Tracheal epithelial cell (primary cell): ENCODE measurements at places on chromosomes 5 and 9. TPM values are rescaled to one million over a fixed set of nuclear protein-coding genes. Genes with fewer than 3 reads are reported as not detected.

The PCDHGB2 gene
- total RNA-seq = under 0.01 TPM in 1 of 2 replicates, not detected in the other

The PCDHGA12 gene
- 1.7 and 3.9 TPM in 2 replicates for total RNA-seq

The C9orf153 gene
- 0.48 and 0.85 TPM in 2 replicates for total RNA-seq

The PCDHA12 gene
- 0.21 and 0.48 TPM in 2 replicates for total RNA-seq

The PCAT7 gene
- under 0.01 TPM in 1 of 2 replicates, not detected in the other for total RNA-seq

The NRG2 gene
- total RNA-seq = 0.24 and 0.64 TPM in 2 replicates

The IRGM gene
- total RNA-seq = not detected in 2 replicates

The PCDHGA10 gene
- 2.2 and 4.3 TPM in 2 replicates for total RNA-seq

The TNC gene
- 91.4 and 254 TPM in 2 replicates for total RNA-seq
